Memory B cell (primary cell): ENCODE measurements at places on chromosomes 12 and 14.

GRCh38 chr12:12592930-12593329 is 18.7 kb upstream of the CREBL2 start:
- no peak for DNase-seq

GRCh38 chr14:73468828-73469375 is 10.6 kb upstream of the NUMB start:
- no peak for DNase-seq

DNA sequence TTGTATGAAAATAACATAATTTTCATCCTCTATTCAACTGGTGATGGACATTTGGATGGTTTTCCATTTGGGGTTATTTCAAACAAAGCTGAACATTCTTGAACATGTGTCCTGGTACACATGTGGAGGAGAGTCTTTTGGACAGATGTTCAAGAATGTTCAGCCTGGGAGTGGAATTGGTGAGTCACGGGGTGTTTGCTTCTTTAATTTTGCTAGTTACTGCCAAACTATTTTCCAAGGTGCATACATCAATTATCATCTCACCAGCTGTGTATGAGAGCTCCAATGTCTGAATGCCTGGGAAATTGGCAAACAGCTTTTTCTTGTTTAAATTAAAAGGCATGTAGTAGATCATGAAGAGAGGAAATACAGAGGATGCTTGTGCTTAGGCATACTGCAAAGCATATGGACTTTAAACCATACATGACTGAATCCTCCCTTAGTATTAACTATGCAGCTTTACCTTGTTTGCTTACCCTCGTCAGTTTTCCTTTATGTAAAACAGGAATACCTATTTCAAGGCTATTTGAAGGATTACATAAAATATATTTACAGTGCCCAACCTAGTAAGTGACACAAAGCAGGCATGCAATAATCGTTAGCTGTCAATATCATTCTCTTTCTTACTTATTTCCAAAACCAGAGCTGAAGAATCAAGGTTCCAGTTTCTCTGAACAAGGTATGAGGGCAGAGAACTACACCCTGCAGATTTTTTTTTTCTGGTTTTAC is 152.1 kb downstream of the ITPR2 start:
- DNase-seq = no peak

DNA sequence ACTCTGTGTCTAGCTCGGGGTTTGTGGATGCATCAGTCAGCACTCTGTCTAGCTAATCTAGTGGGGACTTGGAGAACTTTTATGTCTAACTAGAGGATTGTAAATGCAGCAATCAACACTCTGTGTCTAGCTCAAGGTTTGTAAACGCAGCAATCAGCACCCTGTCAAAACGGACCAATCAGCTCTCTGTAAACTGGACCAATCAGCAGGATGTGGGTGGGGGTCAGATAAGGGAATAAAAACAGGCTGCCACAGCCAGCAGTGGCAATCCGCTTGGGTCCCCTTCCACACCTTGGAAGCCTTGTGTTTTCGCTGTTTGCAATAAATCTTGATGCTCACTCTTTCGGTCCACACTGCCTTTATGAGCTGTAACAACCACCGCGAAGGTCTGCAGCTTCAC is 920.7 kb upstream of the FOXG1 start:
- no peak for DNase-seq

DNA sequence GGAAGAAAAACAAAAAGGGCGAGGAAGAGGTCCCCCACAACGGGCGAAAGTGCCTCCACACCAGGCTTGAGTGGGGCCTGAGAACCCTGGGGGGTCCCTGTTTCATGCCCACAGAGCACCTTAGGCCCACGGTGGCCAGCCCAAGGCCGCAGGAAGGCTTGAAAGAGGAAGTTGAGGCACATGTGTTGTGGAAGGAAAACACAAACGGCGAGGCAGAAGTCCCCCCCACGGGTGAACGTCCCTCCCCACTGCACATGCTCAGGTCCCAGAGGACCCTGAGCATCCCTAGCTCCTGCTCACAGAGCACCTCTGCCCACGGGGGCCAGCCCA is 371.5 kb downstream of the ALG10 start:
- peak; percentile 0 for DNase-seq

GRCh38 chr14:90661866-90662265 is 154.4 kb downstream of the TTC7B start:
- no peak for DNase-seq

DNA sequence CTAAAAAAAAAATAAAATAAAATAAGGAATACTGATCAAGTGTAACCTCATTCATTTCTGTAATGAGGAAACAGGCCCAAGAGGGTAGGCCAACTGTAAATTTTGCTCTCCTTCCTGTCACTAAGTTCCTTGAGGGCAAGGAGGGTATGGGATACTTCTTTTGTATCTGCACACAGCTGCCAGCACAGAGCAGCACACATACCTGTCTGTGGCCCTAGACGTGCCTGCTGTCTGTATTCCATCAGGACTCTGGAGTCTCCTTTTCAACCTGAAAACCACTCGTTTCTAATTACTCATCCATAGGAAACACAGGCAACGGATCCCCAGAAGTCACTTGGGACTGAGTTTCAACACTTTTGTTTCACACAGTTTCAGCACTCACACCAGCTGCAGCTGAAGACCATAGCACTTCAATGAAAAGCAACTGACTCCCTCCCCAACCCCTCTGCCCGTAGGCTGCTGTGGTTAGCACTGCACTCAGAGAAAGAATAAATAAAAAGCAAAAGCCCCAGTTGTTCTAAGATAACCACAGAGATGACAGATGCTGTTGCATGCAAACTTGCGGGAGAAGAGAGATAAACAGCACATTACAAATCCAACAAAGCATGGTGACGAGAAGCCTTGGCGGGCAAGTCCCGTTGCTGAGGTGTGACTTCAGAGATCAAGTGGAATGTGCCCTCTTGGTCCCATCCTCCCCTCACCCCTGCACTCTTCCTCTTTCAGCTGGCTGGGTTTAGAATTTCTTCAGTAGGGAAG is 24.9 kb downstream of the CRACR2A start:
- DNase-seq = no peak

- no peak for DNase-seq
These were observed 82.9 kb upstream of the CPM start for GRCh38 chr12:69015831-69016230.

DNA sequence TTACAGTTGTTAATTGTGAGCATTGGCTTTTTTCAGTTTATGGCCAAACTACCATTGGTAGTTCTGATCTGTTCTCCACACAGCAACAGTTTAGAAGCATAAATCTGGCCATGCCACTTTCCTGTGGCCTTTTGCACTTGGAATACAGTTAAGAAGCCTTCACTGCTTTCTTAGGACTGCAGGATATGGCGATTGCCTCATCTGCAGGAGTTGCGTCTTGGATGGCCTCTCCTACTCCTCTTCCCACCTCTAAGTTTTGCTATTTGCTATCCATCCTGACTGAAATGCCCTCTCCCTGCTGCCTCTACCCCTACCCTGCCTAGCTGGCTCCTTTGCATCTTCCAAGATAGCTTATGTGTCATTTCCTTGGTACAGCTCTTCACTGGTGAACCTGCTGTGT is 12.8 kb upstream of the BMAL2 start:
- DNase-seq = no peak

- DNase-seq = no peak
These were observed 24.4 kb downstream of the TUNAR start for GRCh38 chr14:95901054-95901453.

DNA sequence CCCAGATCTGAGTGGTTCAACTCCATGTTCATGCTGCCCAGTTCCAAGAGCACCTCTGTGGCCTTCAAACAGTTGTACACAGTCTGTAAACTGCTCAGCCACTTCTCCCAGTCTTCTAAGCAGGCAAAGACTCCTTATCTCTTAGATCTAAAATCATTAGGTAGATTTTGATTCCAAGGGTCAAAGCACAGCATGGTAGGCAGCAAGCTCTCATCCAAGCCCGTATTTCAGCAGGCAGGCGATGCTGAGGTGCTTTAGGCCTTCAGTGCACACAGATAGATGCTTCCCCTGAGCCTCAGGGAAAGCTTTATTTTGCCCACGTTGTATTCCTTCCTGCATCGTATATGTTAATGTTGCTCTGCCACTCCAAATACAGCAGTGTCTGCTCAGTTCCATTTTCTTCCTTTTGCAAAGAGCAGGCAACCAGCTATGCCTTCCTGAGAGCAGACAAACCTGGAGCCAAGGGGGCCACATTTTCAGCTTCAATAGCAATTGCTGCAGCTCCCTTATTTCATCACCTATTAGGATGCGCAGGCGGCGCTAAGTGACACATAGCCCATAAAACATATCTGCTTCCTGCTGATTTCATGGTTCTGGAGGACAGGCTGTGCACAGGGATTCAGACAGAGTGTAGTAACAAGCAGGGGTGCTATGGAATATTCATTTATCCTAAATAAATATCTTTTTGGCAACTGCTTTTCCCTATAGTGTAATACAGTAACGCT is 67.5 kb downstream of the ETV6 start:
- DNase-seq = no peak
